Activated CD4-positive, alpha-beta T cell treated with anti-CD3 and anti-CD28 coated beads, Interleukin-2, amount 10 ng/mL, durations not matched to agents 7 days and 5 days (primary cell): ENCODE measurements at places on chromosomes 4 and X.

DNA sequence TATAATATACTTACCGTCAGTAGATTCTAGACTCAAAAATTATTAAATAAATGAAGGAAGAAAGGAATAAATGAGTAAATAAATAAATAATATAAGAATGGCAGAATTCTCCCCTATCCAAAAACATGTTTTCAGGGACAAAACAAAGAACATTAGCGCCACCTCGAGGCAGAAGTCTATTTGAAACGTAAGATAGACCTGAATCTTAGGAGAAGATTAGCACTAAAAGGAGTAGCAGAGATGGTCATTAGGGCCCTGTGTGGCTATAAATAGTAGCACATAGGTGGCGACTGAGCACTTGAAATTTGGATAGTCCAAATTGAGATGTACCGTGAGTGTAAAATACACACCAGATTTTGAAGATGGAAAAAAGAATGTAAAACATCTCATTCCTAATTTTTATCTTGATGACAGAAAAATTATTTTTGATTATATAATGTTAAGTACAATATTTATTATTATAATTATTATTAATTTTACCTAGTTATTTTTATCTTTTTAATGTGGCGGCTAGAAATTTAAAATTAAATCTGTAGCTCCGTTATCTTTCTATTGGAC lies 24.3 kb upstream of the SRD5A3 start:
- peak; percentile 63 for DNase-seq

DNA sequence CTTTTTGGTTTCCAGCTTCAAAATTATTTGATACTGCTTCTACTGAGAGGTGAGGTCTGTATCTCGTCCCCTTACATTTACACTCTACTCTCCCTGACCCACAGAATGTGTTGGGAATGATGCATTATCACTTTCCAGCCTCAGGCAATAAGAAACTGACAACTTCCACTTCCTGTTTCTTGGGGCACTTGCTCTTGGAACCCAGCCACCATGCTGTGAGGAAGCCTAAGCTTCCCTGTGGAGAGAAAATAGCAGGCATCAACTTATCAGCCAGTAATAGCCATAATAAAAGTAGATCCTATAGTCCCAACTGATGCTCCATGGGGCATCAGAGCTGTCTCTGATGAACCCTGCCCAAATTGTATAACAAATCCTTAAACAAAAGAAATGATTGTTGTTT lies 32.6 kb downstream of the RELL1 start:
- no peak for DNase-seq

DNA sequence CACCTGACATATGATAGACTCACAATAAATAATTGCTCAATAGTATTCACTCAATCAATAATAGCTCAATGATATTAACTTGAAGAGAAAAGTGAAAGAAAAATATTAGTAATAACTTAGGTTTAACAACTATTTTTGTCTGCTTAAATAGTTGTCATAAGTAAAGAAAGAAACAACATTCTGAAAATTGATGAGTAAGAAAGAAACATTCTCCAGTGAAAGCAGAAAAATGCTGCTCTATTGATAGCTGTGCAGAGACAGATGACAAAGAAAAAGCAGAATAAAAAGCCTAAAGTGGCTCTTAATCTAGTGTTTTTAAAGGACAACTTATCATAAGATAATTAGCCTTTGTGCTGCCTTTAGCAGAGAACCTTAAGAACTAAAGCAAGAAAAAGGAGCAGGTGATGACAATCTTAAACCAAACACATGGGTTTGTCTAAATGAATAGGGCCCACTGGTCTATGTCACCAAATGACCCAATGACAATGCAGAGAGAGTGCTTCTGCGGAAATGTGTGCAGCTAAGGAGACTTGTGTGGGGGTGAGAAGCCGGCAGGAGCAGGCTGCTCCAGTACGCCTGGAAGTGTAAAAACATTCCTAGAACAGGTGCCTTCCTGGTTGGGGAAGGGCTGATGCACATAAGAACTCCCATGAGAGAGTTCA lies 13.2 kb downstream of the HS3ST1 start:
- DNase-seq: no peak

DNA sequence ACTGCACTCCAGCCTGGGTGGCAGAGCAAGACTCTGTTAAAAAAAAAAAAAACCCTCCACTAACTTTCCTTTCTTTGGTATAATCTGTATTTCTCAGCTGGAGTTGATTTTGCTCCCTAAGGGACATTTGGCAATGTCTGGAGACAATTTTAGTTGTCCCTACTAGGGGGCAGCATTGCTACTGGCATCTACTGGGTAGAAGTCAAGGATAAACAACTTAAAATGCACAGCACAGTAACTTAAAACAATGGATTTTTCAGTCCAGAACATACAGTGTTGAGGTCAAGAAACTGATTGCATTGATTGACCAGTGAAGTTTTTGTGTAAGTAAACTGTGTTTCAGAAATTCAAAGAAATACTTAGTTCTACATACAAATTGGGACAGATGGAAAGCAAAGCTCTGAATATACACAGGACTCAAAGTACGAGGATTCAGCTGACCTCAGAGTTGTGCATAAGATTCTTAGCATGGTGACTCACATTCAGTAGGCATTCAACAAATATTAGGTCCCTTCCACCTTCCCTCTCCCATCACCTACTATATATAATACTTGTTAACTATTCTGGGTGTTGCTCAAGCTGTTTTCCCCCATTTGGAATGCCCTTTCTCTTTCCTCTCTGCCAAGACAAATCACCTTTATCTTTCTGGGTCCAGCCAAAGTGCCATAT lies 8.8 kb downstream of the DDX53 start:
- no peak for DNase-seq

- no peak for DNase-seq
Measured at GRCh38 chrX:40166582-40166981, 68.8 kb upstream of the BCOR start.

- no peak for DNase-seq
Measured at GRCh38 chrX:110955706-110956105, 140.3 kb upstream of the PAK3 start.

GRCh38 chr4:2083826-2084160 lies 24.7 kb downstream of the NAT8L start:
- DNase-seq: no peak

DNA sequence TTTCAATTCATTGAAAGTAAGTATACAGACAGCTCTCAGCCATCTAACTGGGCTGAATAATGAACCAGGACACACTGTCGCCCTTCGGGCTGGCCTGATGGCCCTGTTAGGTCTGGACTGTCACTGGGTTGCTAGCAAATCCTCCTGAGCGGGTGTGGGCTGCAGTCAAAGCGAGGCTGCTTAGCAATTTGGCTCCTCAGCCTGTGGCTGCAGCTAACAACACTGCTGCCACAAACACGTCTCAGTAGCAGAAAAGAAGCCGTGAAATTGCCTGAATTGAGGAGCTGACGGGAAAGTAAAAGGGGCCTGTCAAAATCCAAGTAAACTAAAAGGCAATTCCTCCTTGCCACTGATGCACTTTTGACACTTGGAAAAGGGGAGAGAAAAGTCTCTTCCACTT lies 72.8 kb downstream of the SMIM20 start:
- no peak for DNase-seq
